AG04450 (cell line): ENCODE measurements at places on chromosomes 2 and 18.

GRCh38 chr2:202034249-202035088, 814 bp downstream of the FZD7 start:
- DNase-seq = no peak

DNA sequence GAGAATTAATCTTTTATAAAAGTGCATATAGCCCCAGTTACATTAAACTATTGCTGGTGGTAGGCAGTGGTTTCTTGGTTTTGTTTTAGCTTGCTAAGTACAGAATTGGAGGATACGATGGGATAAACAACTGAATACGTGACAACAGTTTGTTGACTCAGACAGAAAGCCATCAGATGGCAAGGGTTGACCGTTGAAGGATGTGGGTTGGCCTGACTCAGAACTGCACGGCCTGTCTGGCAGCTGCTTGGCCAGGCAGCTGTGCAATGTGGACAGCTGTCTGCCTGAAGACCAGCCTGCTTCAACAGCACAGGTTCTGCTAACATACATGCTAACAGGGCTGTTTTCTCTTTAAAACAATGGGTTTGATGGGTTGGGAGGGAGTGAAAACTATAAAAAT, 46.6 kb downstream of the PRKRA start:
- peak; percentile 69 for DNase-seq

DNA sequence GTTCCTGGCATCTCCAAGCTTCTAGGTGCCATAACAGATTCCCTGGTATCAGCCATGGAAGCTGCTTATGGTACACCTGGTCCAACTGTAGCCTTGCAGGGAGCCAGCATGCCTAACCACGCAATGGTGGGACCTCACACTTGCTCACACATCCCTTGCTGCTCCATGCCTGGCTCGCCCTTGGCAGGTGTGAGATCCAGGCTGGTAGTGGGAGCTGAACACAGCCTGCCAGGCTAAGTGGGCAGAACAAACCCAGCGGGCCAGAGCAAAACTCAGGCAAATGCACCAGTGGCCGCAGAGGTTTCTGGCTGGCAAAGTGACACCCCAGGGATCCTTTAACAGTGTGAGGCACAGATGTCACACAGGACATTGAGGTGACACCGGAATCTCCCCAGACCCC, 185.8 kb downstream of the NDUFA10 start:
- DNase-seq = no peak

- DNase-seq = no peak
Observed at GRCh38 chr2:44205169-44205568, 36.5 kb downstream of the PPM1B start.

GRCh38 chr2:85199698-85200097, 66.5 kb downstream of the TCF7L1 start:
- no peak for DNase-seq

DNA sequence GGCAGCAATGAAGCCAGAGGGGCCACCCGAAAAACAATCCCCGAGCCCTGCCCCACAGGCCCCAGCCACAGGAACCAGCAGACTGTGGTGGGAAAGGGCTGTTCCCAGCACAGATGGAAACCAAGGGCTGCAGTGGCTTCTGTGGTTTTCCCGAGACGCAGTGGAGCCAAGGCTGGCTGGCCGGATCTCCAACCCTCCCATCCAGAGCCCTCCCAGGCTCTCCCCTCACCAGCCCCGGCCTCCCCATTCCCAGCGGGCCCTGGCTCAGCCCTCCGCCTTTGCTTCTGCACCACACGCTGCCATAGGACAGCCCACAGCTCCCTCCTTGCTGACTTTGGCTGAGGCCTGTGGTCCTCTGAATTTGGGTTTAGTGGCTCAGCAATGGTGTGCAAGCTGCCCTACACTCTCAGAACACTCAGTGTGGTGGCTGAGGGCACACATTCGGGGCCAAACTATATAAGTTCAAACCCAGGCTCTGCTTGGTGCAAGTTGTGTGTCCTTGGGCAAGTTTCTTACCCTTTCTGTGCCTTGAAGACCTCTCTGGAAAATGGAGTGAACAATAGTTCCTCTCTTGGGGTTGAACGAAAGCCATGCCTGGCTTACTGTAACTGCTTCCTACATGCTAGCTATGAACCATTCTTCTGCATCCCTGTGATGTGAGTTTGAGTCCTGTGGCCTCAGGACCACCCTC, 200.1 kb downstream of the SMAD7 start:
- DNase-seq = no peak

DNA sequence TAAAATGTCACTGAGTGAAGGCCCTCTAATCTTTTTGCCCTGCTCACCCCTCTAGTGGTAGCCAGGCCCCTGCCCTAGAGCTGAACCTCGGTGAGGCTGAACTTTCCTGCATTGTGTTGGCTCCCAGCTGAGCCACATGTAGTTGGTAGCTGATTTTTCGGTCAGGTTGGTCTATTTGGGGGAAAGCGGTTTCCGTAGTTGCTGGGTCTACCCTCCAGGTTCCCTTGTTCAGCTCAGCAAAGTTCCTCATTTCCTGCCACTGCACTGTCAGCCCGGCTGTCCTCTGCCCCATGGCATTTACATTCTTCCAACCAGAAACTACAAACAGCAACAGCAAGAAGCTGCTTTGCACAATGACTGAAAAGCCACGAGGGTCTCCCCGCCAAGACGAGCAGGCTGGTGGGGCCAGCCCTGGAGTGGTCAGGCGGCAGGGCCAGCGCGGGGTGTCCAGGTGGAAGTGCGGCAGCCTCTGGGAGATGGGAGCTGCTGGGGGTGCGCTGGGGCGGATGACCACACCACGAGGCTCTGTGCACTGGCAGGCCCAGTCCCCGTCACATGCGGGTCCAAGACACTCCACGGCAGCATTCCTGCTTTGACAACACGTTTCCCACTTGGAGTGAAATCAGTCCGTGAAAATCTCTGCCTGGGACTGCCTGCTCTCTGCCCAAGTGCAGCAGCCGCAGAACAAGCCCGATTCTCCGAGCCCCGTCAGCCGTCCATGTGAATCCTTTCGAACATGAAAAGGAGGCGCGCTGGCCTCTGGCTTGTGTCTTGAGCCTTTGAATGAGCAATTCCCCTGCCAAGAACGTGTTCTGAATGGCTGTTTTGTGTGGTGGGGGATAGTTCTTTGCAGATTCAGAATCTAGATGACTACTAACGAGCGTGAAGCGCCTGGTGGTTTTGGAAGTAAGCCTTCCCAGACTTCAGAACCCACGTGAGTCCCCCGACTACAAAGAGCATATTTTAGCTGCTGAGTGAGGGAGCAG, 159.4 kb downstream of the ASB1 start:
- DNase-seq = no peak

DNA sequence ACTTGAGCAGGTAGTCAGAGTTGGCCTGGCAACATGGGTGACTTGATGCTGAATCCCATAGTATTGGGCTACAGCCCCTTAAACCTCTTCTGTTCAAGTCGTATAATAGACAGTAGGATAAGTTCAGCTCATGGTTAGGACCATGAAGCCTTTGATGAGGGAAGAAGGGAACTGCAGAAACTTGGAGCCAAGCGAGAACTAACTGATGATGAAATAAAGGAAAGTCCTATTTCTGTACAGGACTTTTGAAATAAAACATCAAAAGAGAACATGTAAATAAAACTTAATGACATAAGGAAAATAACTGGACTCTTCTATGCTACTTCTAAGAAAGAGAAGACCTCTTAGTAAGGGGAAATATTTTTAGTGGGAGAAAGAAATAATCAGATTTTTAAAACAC, 51.2 kb upstream of the UGP2 start:
- DNase-seq = no peak

- DNase-seq = no peak
Observed at GRCh38 chr2:235725841-235726240, 232.0 kb downstream of the AGAP1 start.

- DNase-seq = no peak
Observed at GRCh38 chr2:224248944-224249371, 152.9 kb downstream of the FAM124B start.

GRCh38 chr18:10381951-10382350, 72.5 kb upstream of the APCDD1 start:
- no peak for DNase-seq

DNA sequence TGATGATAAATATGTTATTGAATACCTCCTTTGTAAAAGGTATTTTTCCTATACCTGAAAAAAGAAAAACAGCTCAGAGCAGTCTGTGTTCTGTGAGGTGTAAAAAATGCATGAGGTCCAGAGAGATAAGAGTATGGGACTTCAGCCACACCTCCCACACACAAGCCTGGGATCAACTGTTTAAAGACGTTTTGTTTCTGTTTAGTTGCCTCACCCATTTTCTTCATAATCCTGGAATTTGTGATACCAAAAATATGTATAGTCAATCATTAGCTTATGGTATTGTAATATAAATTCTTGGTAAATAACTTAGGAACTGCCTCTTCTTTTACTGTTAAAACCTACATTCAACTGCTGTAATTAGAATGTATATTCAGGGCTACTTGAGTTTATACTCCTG, 1322.9 kb upstream of the TMEFF2 start:
- no peak for DNase-seq

- no peak for DNase-seq
Observed at GRCh38 chr18:9275890-9276289, 58.7 kb upstream of the TWSG1 start.

DNA sequence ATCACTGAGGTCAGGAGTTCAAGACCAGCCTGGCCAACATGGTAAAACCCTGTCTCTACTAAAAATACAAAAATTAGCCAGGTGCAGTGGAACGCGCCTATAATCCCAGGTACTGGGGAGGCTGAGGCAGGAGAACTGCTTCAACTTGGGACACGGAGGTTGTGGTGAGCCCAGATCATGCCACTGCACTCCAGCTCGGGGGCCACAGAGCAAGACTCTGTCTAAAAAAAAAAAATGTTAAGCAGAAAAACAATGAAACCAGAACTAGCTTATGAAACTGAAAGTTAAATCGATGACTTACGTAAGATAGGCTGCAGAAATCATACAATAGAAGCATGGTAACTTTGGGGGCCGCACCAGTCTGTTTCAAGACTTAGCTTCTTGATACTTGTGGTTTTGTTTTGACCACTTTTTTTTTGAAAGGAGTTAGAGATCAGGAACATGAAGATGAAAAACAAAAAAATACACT, 6.2 kb upstream of the GPR155 start:
- DNase-seq = no peak

- DNase-seq = peak; percentile 21
Observed at GRCh38 chr2:55550368-55551102, 31.0 kb downstream of the CFAP36 start.

- DNase-seq = no peak
Observed at GRCh38 chr18:23538870-23539269, 35.6 kb downstream of the RMC1 start.

GRCh38 chr2:74835831-74836674, 2.1 kb downstream of the HK2 start:
- DNase-seq = no peak
